ENCODE measurements at places on chromosomes 4 and X. TPM values are rescaled to one million over a fixed set of nuclear protein-coding genes. Genes with fewer than 3 reads are reported as not detected.
A peak's percentile ranks its signal among the peaks of the same experiment; 100 is the strongest.

DNA sequence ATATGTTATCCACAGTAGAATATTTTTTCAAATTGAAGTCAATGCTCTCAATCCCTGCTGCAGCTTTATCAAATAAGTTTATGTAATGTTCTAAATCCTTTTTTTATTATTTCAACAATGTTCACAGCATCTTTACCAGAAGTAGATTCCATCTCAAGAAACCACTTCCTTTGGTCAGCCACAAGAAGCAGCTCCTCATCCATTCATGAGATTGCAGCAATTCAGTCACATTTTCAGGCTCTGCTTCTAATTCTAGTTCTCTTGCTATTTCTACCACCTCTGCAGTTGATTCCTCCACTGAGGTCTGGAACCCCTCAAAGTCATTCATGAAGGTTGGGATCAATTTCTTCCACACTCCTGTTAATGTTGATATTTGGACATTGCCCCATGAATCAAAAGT is 2301.3 kb upstream of the TENM3 start:
- no peak for ATAC-seq

- ATAC-seq = peak; percentile 25
These were observed 548 bp downstream of the TMEM164 start for GRCh38 chrX:110003167-110004156.

DNA sequence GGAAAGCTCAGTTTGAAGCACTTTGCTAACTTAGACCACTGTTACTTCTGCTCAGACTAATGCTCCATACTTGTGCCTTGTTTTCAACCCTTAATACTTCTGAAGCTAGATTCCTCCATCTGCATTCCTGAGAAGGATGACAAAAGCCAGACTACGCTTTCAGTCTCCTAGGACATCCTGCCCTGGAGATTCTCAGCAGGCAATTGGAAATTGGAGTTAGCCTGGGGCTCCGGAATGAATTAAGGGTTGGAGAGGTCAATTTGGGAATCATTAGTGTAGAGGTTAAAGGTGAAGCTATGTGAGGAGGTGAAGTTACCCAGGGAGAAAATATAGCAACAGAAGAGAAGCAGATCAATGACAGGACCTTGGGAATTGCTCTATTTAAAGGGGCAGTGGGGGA is 215.9 kb upstream of the MBNL3 start:
- no peak for ATAC-seq

GRCh38 chr4:175166020-175166419 is 247.9 kb downstream of the ADAM29 start:
- no peak for ATAC-seq

DNA sequence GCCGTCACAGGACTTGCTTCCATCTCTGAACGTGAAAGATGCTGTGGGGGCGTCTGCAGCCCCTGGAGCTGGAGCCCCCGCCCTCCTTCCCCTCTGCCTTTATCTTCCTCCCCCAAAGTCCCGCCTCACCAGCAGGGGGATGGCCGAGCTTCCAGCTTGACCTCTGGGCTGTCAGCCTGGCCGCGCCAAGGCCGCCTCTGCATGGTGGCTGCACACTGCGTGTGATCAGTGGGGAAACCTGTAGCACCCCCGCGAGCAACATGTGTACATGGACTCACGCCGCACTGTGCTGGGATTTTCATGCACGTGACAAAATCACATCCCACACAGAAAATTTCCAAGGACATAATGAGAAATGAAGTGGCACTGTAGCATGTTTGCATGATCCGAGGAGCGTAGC is 26.5 kb upstream of the PSAPL1 start:
- ATAC-seq = no peak

DNA sequence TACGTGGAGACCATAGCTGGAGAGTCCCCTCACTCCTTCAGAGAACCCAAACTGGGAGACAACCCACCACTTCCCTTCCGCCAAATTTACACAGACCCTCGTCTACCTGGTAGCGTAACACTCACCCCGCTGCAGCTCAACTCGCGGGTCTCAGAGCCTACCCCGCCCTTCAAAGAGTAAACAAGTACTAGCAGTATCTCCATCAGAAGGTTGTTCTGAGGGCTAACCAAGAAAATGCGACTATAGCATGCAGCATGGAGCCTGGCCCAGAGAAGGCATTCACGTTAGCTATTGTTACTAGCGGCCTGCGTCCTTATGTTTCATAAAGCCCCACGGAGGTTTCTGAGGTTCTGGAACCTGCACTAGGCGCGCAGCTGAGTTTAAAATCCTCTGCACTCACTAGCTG is 531 bp upstream of the MANBA start:
- no peak for ATAC-seq

DNA sequence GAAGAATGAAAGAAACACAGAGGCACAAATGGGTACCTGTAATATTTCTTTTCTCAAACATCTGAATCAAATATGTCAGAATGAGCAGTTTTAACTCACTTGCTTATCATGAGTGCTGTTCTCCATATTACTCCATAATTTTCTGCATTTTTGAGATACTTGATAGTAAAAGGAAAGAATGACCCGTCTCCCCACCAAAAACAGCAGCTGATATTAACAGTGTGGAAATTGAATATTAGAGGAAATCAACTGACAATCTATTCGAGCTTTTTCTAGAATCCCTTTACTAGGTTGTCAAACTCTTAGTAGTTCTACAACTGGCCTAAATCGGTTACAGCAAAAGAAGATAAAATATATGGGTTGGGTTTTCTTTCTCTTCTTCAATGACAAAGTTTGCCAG is 49.9 kb upstream of the HELT start:
- peak; percentile 5 for ATAC-seq

- ATAC-seq = peak; percentile 11
These were observed 1.4 kb downstream of the BEX5 start for GRCh38 chrX:102154218-102154860.

- ATAC-seq = no peak
These were observed 7.2 kb downstream of the SAT1 start for GRCh38 chrX:23790155-23790497.

DNA sequence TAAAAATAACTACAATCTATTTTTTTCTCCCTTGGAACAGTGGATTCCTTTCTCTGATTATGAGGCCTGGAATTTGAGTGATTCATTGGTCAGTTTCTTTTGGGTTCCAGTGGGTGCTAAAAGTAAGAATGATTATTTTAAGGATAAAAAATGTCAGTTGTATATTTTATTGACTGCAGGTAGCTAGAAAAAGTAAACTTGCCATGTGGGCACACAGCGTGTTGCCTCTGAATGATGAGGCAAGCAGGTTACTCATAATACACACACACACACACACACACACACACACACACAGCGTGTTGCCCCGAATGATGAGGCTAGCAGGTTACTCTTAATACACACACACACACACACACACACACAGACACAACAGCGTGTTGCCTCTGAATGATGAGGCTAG is 13.8 kb downstream of the GALNT7 start:
- peak; percentile 14 for ATAC-seq

TLR8 gene
- not detected for total RNA-seq

AFM gene
- total RNA-seq = not detected

KANTR gene
- total RNA-seq = 44.9 TPM

Measured in activated T-helper 17 cell treated with anti-CD3 and anti-CD28 coated beads, Interleukin-2, amount 50 U/mL, for 72 hours (primary cell).